ENCODE measurements at places on chromosomes 3 and 15. TPM values are rescaled to one million over a fixed set of nuclear protein-coding genes. Genes with fewer than 3 reads are reported as not detected.

CCR3 gene
- 3.1 TPM for total RNA-seq

SH2D7 gene
- total RNA-seq, result not detected

PIGZ gene
- 5.6 TPM for total RNA-seq

CCDC39 gene
- total RNA-seq, result not detected

CFAP20DC gene
- total RNA-seq, result 6.7 TPM

ACKR4 gene
- total RNA-seq, result not detected

DNA sequence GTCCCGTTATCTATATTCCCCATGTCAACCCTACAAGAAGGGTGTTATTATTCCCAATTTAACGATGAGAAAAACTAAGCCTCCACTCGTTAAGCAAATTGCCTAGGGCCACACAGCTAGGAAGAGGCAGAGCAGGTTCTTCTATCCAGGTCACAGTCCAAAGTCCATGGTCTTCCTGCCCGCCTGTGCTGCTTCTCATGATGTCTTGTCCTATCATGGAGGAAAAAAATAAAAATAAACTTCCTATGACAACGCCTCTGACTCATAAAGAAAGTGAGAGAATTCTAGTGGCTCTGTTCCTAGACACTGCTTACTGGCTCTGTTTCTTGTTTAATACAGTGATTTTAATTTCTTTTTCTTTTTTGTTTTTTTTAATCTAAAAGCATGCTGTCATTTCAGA lies 9.7 kb downstream of the COL8A1 start:
- no peak for DNase-seq

DNA sequence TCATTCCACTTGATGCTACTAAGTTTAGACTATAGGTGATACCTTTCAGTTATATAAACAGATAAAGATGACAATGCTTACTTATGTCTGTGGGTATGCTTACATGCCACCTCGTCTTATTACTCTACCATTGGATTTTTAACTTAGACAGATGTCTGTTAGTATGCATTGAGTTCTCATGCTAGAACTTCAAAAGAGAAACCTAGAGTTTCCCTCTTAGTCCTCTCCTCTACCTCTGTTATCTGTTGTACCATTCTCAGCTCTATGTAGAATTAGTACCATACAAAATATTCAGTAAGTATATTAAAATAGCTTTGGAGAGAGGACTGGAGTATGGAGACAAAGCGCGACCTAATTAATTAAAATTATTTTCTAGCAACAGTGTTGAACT lies 111.3 kb downstream of the BBX start:
- no peak for DNase-seq

DNA sequence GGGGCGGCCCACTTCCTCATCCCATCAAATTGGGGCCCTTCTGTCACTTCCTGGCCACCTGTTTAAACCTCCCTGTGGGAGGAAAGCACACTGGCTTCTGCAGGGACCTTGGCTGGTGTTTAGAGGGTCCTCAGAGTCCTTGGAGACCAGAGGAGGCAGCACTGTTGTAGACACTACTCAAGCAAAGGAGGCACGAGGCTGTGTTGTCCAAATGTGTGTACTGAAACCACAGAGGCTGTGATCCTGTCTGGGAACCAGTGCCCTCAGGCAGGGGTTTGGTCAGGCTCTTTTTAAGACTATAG lies 12.4 kb upstream of the SEC13 start:
- no peak for DNase-seq

GRCh38 chr3:176046703-176047102 lies 1150.6 kb downstream of the TBL1XR1 start:
- no peak for DNase-seq

GRCh38 chr3:146476094-146476740 lies 6.9 kb upstream of the PLSCR2 start:
- DNase-seq, result no peak

DNA sequence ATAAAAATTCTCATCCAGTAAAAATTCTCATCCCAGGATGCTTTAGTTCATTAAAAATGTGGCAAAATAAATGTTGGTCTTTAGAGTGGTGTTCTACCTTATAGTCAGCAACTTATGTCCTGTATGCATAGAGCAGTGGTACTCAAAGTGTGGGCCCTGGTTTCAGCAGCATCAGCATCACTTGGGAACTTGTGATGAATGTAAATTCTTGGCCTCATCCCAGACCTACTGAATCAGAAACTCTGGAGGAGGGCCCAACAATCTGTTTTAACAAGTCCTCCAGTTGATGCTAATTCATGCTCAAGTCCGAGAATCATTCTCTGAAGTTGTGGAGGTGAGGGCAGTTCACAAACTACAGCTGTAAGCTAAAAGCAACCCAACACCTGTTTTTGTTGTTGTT lies 307.3 kb upstream of the SATB1 start:
- DNase-seq, result no peak

- peak; percentile 59 for DNase-seq
Measured at GRCh38 chr3:44198284-44199269, 43.1 kb upstream of the TOPAZ1 start.
